ENCODE measurements at places on chromosomes 13 and 19. TPM values are rescaled to one million over a fixed set of nuclear protein-coding genes. Genes with fewer than 3 reads are reported as not detected.

Gene SLC17A7
- 2.8 TPM for total RNA-seq

DNA sequence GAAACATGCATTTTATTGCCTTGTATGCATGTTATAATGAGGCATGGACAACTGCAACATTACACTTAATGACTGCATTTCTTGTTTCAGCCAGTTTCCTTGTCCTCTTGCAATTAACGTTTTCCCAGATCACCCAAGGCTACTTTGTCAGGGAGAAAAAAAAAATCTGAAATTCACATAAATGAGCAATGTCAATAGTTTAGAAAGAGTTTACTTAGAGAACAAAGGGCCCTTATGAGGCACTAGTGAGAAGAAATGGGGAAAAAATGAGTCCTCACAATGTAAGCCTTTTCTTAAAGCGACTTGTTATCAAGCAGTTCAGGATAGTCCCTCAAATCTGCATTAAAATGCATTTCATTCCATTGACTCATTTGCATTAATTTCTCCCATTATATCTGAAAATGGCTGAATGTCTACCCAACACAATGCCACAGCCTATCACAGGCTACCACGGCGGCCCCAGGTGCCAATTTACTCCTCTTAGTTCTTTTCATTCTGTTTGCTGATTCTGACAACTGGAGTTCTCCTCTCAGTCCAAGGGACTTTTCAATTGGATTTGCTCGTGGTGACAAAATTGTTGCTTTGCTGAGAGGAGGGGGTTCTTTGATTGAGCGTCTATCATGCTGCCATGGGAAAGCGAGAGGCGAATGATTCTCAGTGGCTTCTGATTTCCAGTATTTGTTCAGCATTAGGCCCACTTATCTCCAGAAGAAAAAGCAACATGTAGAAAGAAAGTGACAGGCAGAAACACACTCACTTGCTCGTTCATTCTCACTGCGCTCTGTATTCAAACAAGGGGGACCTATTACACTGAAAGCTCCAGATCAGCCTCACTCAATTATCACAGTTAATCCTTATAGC is 107.1 kb downstream of the DACH1 start:
- DNase-seq, result no peak

DNA sequence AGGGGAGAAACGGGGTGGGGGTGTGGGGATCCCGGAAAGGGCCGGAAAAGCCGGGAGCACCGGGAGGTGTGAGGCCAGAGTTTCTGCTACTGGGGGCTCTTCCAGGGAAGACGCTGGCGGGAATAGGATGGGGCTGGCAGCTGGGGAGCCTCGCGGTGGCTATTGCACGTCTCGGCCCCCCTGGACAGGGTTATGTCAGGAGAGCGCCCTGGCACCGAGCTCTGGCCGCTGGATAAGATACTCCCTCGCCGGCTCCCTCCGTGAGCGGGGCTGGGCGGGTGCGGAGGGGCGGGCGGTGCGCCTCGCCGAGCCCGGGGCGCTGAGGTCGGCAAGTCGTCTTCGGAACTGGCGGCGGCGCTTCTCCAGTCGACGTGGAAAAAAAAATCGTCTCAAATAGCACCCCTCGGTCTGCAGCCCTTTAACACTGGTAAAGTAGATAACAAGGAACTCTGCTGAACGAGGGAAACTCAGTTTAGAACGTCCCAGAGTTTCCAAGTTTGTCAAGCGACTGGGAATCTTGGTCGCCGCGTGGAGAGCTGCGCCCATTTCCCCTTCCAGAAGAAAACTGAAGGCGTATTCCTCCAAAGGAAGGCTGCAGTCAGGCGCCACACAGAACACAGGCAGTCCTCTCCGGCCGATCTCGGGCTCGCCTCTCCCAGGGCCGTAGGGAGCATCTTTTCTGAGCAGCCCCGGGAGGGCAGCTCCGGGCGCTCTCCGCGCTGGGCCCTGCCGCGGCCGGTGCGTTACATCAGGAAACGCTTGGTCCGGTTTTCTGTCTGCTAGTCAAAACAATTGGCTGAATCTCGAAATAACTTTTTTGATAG is 115.1 kb downstream of the KCNRG start:
- DNase-seq, result peak; percentile 92

GRCh38 chr13:84207509-84207908 is 325.2 kb upstream of the SLITRK1 start:
- DNase-seq, result no peak

Measured in posterior vena cava (tissue), 2 donors.